ENCODE measurements at places on chromosomes 7 and 10. TPM values are rescaled to one million over a fixed set of nuclear protein-coding genes. Genes with fewer than 3 reads are reported as not detected.

The C10orf105 gene
- total RNA-seq = 0.17 TPM

The NKX6-2 gene
- not detected for total RNA-seq

The DPP6 gene
- not detected for total RNA-seq

The FGL2 gene
- total RNA-seq = 9.6 TPM

The KLF14 gene
- not detected for total RNA-seq

The CDK14 gene
- 1.2 TPM for total RNA-seq

The FRMD4A gene
- total RNA-seq = 0.88 TPM

The BLOC1S2 gene
- total RNA-seq = 47.3 TPM

The NODAL gene
- total RNA-seq = not detected

DNA sequence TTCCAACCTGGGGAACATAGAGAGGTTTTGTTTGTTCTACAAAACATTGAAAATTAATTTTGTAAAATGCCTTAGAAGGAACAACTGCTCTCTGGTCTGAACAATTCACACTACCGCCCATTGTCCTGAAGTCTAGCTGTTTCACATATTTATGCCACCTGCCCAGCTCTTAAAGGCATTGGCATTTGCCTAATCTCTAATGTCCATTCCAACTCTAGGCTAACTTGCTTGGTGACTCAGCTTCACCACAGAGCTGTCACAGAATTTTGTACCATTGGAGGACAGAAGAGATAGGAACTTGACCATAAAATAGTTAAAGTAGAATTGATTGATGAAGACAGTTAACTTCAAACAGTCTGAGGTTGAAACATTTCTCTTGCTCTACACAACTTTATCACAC lies 53.5 kb upstream of the PPP1R17 start:
- DNase-seq = no peak

DNA sequence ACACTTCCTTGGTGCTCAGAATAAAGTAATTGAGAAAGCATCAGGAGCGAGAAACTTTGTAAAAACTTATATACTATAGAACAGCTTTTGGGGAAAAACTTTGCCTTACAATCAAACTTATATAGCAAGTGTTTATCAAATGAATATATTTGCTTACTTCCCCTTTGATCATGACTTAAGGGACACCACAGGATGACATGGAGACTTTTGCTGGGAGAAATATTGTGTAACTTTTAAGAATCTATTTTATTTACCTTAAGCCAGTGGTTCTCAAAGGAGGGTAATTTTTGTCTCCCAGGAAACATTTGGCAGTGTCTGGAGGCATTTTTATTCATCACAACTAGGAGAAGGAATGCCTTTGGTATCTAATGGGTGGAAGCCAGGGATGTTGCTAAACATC lies 173.8 kb upstream of the HABP2 start:
- no peak for DNase-seq

- peak; percentile 45 for DNase-seq
These were observed 40.4 kb downstream of the PROSER2 start for GRCh38 chr10:11863353-11864109.

DNA sequence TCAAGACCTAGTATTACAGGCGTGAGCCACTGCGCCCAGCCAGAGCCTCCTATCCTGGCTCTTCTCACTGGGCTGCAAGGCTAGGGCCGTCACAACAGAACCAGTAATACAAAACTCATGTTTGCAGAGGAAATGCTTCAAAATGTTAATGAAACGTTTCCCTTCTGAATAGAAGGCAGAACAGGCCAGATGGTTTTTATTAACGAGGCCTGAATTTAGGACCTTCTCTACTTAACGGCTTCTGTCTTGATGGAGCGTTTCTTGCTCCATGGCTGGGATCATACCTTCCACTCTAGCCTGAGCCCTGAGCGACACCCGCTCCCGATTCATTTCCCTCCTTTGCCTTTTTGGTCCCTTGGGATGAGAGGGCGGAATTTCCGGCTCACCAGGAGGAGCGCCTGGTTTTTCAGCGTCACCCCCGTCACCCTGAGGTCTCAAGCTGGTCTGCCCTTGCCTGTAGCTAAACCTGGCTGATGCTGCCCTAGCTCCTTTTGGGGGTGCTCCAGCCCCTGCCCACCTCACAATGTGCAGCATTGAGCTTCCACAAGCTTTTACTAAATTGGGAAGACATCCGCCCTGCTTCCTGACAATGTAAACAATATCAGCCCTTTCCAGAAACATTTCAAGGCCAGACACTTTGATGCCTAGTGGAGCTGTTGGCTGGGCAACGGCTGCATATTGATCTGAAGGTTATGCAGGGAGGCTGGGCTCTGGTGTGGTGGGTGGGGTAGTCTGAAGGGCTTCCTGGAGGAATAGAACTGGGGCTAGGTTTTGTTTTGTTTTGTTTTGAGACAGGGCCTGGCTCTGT lies 5.2 kb downstream of the CLIP2 start:
- DNase-seq = no peak

DNA sequence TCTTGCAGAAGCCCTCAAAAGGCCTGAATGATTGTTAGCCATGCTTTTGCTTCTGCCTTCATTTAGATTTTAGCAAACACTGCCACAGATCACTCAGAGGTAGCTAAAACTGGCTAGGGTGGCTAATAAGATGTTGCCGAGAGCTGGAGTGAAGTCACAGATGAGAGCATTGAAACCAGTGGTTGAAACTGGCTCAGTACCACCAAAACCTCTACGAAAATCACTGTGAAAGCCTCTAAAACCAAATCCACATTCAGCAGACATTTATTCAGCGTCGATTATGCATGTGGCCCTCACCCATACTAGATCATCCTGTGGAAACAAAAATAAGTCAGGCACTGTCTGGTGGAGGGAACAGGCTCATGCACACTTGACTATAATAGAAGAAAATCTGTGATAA lies 50.8 kb downstream of the PIK3CG start:
- DNase-seq = no peak

- DNase-seq = no peak
These were observed 27.0 kb downstream of the AUTS2 start for GRCh38 chr7:69625238-69625637.

- no peak for DNase-seq
These were observed 121.5 kb upstream of the LAMB4 start for GRCh38 chr7:108251700-108252099.

- no peak for DNase-seq
These were observed 15.2 kb downstream of the SRI start for GRCh38 chr7:88204525-88205110.

DNA sequence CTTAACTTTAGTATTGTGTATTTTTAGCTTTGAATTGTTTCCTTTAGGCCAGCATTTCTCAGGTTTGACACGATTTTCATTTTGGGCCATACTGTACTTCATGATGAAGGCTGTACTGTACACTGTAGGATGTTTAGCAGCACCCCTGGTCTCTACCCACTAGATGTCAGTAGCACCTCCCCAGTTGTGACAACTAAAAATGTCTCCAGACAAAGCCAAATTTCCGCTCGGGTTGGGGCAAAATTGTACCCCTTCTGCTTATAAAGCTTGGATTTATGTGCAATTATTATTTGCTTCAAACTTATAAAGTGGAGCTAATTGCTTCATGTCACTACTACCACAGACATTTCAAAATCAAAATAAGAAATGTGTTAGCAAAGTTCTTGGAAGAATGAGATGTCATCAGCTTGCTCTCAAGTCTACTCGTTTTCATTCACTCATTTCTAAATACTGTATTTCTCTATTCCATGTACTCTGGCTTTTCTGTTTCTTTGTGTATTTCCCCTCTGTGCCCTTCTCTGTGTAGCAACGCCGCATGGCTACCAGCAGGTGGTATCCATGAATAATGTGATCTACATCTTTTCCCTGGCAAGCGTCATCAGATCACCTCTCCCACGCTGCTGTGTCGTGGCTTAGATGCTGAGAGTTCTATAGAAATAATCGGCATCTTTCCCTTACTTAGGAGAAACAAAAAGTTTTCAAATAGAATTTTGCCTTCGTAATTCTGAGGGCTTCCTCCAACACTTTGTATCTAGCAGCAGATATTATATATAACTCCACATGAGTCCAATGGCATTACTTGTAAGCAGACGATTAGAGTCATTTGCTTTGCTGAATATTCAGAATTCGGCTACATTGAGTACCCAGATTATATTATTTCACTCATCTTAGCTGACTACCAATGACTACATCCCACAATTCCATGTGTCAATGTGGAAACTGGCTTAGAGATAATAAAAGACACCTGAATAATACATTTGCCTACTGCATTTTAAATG lies 47.8 kb upstream of the CALCR start:
- no peak for DNase-seq

DNA sequence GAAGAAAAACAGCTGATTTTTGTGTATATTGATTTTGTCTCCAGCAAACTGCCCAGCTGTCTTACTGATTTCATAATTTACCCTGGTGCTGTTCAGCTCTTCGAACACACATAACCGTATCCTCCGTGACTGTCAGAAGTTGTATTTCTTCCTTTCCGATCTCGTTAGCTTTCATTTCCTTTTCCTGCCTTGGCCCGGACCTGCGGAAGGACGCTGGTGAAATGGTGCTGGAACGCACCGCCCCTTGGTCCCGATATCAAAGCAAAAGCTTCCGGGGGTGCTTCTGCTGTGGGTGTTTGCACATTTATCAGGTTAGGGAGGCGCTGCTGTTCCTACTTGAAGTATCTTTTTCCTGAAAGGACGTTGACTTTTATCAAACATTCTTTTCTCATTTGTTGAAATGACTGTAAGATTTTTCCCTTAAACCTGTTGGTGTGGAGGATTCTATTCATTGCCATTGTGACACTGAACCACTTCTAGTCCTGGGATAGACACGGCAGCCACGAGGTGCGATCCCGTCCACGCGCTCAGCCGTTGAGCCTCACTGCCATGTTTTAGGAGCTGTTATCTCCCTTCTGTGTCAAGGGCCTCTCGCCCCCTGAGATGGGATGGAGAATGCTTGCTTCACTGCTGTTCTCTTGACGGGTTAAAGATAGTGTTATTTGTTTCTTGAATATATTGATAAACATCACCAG lies 72.6 kb downstream of the FOXL3 start:
- DNase-seq = peak; percentile 61

- DNase-seq = no peak
These were observed 290.1 kb upstream of the COBL start for GRCh38 chr7:51606601-51607154.

DNA sequence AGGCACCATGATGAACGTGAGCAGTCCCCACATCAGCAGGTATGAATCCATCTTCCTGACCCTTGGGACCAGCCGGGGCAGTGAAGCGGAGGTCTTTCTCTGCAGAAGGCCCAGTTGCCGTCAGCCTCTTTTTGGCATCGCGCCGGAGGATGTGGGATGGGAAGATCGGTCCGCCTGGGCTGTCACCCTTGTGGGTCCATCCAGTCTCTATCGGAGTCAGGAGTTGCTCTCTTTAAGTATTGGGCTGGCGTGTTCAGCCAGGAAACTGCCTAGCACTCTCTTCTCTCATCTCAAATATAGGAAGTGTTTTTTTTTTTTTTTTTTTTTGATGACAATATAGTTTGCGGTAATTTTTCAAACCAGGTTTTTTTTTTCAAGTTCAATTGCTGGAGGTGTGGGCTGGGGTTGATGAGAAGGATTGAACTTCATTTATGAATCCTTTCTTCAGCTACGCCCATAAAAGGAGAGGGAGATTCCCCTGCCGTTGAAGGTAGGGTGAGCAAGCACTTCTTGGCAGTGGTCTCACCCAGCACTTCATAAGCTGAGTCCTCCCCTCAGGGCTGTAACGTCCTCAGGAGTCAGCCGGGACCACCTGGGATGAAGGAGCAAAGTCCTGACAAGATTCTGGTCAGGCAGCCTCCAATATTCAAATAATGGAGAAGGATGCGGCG lies at the start of gene IL2RA:
IL2RA (minus strand) TSS at position 267 of the 671 bp plus-strand sequence; CDS start at position 51, 216 bp downstream.
- peak; percentile 73 for DNase-seq

DNA sequence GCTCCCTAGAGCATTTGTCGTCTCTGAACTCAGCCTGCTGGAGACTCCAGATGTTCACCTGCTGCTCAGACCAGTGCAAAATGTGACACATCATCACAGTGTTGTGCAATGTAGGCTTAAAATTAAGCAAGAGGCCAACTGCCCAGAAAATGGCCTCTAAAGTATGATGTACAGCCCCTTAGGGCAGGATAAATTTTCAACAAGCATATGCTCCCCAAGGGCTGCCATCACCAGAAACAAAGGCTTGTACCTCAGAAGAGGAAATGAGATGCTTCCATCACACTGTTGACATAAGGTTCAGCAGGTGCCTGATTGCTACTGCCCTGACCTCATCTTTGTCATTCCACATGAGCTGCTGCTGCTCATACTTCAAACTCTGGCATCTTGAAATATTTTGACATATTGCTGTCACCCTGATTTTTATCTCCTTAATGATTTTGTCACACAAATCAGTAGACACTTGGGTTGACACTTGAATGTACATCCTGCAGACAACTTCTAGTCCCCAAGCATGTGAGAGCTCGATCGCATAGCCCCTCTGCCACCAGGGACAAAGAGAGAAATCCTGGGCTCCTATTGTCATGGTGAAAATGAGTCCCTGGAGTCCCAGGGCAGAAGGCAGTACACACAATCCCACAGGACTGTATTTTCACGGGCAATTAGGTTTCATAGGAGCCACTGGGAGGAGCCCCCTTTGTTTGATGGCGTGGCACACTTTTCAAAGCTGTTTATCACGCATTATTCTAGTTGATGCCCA lies 219.7 kb upstream of the STK17A start:
- DNase-seq = no peak

GRCh38 chr7:69260023-69260422 lies 338.3 kb upstream of the AUTS2 start:
- DNase-seq = no peak

DNA sequence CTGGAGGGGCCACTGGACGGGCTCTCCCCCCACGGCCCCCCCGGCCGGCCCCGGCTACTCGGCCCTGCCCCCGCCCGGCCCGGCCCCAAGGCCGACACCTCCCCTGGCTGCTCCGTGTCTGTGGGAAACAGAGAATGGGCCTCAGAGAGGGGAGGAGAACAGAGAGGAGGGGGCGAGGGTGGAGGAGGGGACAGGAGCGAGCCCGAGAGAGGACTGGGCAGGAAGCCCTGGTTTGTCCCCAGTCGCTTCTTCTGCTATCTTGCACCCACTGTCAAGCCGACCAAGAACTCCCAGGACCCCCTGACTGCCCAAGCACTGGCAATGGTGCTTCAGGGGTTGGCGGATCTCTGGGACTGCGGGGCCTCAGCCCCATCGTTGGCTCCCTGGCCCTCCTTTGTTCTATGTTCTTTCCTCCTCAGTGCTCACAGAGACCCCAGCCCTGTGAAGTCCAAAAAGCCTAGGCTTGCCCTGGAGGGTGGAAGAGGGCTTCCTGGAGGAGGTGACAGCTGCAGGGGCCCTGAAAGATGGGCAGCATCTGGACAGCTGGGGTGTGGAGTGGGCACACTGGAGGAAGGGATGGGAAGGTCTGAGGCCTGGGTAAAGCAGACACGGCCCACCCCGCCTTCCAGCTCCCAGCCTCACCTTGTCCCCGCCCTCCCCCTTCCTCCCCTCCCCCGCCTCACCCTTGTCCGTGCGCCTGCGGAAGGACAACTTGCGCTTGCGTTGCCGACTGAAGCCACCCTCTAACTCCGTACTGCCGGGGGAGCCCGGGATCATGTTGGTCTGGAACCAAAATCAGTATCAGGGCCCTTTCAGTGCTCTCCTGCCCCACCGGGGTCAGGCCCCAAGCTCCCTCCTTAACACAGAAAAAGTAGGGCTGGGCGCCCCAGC lies 30.1 kb downstream of the KCNH2 start:
- peak; percentile 15 for DNase-seq

- DNase-seq = no peak
These were observed 102.7 kb downstream of the WDR11 start for GRCh38 chr10:120953897-120954296.

- peak; percentile 57 for DNase-seq
These were observed at the start of gene MKX for GRCh38 chr10:27745732-27746396. Gene MKX (minus strand): TSS chr10:27745819. CDS start chr10:27743415, 2,404 bp downstream.

Measured in activated naive CD8-positive, alpha-beta T cell treated with anti-CD3 and anti-CD28 coated beads, Interleukin-2, amount 10 ng/mL, durations not matched to agents 7 days and 5 days (primary cell).